ENCODE measurements at places on chromosomes 16 and 17.
A peak's percentile ranks its signal among the peaks of the same experiment; 100 is the strongest.

DNA sequence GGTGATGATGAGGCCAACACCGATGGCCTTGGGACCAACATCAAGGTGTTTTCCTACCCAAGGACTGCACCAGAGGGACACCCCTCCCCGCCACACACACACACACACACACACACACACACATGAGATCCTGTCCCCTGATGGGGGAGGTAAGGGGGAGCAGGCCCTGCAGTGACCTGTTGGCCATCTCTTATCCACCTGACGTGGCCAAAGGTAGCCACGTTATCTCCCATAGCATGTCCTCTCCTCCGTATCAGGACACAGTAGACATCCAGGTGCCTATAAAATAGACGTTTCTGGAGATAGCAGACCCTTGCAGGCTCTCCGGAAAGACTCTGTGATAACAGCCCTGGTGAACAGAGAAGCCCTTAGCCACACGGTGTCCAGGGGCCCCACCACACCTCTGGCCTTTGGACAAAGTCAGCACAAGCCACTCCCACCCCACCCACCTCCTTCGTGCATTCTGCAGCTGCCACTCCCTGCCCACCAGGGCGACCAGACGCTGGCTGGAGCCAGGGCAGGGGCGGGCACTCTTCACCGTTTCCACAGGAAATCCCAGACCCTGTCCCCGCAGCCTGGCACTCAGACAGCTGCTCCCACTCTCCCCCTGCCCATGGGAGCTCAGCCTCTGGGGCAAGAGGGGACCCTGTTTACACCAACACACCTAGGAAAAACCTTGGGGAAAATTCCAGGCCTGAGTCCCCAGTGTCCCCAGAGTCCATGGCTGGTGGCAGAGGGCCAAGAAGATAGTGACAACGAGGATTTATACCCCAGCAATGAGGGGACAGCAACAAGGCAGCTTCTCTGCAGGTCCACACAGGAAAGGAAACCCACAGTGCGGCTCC lies 15.4 kb upstream of the ENPP7 start:
- no peak for DNase-seq

DNA sequence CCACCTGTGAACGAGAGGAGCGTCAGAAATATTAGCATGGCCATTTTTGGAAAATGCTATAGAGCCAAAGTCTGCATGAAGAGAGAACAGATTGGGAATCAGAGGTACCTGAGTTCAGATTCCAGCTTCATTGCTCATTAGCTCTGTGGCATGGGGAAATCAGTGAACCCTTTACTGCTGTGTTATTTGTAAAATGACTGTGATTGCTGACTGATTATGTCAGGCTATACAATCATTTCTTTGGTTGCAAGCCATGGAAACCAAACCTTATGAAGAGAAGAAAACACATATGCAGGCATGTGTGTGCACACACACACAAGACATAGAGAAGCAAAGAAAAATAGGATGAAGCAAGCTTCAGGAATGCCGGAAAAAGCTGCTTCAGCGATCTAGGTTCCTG lies 101.4 kb upstream of the HSBP1 start:
- DNase-seq: no peak

DNA sequence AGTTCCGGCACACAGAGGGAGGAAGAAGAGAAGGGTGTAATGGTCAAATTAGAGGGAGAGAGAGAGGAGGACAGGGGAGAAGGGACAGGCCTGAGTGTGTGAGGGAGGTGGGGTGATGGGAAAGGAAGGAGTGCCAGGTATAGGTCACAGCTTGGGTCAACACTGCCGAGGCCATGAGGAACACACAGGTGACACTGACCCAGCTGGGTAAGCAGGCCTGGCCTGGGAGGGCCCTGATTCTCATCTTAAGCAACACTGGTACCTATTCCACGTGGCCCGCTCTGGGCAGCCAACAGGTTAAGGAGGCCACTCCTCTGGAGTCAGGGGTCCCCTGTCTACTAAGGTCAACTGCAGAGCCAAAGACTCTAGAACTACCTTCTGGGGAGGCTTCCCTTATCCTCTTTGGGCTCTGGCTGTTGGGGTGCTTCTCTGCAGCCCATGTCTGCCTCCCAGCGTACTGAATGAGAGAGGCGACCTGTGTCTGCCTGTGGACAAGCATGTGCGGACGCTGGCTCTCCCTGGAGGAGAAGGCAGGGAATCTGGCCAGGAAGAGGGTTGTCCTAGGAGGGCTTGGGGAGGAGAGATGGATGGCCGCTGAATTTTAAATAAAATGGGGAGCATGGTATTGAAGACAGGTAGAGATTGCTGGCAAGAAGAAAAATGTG lies 57.6 kb downstream of the RGS9 start:
- no peak for DNase-seq

DNA sequence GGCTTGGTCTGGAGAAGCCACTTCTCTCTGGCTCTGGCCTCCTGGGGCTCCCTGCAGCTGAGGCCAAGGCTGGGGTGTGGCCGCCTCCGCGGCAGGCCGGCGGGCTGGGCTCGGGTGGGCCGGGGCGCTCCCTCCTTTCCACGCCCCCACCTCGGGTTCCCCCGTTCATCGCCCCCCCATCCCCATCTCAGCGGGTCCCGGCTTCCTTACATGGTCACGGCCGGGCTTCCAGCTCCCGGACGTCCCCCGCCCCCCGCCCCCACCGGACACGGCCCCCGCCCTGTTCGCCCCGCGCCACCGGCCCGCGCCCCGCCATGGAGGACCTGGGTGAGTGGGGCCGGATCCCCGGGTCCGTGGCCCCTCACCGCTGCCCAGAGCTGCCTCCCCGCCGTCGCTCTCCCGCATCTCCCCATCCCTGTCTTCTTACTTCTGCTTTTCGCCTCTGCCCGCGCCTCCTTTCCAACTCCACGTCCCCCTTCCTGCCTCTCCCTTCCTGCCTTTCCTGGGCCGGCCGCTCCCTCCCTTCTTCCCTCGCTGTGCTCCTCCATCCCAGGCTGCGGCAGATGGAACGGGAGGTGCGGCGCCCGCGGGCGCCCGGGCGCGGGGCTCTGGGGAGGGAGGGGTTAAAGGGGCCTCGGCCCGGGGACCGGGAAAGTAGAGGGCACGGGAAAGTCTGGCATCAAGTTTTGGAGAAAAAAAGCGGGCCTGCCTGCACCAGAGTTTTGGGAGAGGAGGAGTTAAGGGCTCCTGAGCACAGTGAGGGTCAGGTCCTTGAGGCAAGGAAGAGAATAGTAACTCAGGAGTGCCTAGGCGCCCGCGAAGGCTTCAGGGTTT lies at the start of gene TGFB1I1:
Gene TGFB1I1 (plus strand): TSS at position 278 of the 834 bp plus-strand sequence. CDS start 37 bp downstream, at position 315.
- DNase-seq: peak; percentile 67

- peak; percentile 57 for DNase-seq
Measured at GRCh38 chr17:50721194-50722010, 2.0 kb downstream of the LUC7L3 start.

GRCh38 chr17:41505809-41506767 lies 676 bp upstream of the KRT13 start:
- DNase-seq: no peak

DNA sequence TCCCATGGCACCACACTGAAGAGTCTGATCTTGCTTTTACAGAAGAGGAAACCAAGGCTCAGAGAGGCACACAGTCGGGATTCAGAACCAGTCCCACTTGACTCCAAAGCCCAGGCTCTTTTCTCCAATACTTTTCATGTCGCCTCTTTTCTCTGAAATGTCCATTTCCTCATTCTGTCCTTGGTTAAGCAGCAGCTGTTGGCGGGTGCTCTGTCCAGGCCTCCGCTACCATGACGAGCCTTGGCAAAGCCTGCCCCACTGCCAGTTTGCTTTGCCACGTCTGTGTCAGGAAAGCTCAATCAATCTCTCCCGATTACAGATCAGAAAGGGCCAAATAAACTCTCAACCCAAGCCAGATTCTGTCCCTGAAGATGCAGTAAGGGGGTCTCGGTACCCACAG lies 9.1 kb upstream of the CEP295NL start:
- DNase-seq: no peak

GRCh38 chr17:36544044-36544306 lies 744 bp upstream of the GGNBP2 start:
- DNase-seq: peak; percentile 51

- no peak for DNase-seq
Measured at GRCh38 chr17:28533091-28533807, 19.2 kb downstream of the UNC119 start.

- DNase-seq: no peak
Measured at GRCh38 chr17:55175788-55176427, 88.9 kb upstream of the HLF start.

DNA sequence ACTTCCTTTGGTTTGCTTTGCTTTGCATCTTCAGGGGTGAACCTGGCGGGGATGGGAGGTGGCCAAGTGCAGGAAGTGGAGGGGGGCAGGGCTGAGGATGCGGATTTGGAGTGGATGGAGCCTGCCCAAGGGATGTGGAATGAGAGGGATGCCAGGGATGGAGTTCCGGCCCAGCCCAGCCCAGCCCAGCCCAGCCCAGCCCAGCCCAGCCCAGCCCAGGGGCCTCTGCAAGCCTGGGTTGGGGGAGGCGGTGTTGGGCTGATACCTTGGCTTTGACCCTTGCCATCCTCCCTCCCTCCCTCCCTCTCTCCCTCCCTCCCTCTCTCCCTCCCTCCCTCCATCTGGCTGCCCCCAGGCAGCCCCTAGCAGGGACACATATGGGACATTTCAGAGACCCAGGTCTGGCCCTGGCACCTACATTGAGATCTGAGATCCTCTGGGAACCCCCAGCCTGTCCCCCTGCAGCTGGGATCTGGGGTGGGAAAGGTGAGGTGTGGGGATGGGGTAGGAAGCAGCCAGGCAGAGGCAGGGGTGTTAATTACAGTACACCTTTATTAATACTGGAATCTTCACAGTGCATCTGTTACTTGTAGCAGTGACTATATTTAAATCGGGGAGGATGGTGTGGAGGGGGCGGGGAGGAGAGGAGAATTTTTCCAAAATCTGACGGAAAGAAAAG lies 14.5 kb downstream of the IL34 start:
- DNase-seq: no peak

- no peak for DNase-seq
Measured at GRCh38 chr17:2071455-2072281, 16.8 kb downstream of the HIC1 start.

- DNase-seq: no peak
Measured at GRCh38 chr17:76152591-76152990, 11.5 kb upstream of the FOXJ1 start.

- DNase-seq: no peak
Measured at GRCh38 chr16:2819179-2819938, 2.3 kb downstream of the PRSS21 start.

DNA sequence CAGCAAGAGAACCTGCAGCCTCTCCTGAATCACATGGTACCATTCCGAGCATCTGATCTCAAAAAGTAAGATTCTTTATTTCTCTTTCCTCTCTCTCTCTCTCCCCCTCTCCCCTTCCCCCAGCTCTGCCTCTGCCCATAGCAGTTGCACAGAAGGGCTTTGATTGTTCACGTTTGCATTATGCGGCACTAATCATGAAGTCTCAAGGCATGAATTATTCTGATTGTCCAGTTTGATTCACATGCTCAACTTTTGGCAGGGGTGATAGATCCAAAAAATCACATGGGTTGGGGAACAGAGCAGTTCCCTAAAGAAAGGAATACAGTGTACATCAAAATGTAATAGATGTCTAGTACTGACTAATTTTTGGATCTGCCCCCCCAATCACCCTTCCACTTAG lies 380.0 kb upstream of the SOX9 start:
- DNase-seq: no peak

- DNase-seq: no peak
Measured at GRCh38 chr16:67245674-67246080, 1.6 kb downstream of the FHOD1 start.

DNA sequence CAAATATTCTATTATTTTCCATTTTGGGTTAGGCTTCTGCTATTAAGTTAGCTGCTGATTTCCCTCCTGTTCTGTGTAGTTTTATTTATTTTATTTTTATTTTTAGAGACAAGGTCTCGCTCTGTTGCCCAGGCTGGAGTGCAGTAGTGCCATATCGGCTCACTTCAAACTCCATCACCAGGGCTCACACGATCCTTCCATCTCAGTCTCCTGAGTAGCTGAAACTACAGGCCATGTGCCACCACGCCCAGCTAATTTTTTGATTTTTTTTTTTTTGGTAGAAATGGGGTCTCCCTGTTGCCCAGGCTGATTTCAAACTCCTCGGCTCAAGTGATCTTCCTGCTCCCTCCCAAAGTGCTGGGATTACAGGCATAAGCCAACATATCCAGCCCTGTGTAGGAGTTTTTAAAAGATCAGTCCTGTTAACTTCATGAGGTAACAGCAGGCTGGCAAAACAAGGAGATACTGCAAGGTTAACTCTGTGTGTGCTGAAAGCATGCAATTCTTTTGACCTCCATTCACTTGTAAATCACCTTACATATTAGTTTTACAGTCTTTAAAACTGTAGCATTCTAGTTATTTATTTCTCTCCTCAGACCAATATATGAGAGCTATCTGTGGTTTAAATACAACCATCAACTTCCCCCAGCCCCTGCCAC lies 63.2 kb downstream of the SSH2 start:
- DNase-seq: no peak

GRCh38 chr17:61423967-61424649 lies 24.5 kb downstream of the TBX2 start:
- no peak for DNase-seq

GRCh38 chr16:62190426-62190825 lies 154.2 kb upstream of the CDH8 start:
- DNase-seq: no peak

DNA sequence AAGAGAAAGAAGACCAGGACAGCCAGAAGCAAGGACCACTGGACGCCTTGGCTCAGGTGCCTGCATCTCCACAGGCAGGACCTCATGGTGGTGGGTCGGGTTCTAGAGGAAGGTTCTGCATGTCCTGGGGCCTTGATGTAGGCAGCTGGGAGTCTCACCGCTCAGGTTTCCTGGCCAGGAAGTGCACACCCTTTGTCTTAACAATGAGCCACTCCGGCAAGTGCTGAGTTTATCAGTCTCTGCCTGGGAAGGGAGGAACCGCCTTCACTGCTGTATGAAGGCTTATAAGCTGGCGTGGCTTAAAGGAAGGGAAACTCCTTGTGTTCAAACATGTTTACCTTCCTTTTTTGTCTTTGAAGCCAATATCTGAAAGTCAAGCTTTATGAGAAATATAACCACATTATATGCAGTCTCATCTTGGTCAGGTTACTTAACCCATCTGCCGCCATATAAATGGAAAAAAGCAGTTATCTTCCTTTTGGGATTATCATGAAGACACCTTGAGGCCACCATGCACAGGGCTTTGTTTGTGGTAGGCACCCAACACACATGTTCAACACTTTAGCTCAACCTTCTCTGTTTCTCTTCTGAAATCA lies at the start of gene ST6GALNAC1:
Gene ST6GALNAC1 (minus strand): TSS at position 205 of the 596 bp plus-strand sequence. CDS start 119 bp downstream, at position 86.
- DNase-seq: no peak

GRCh38 chr16:2048116-2048543 lies 345 bp downstream of the TSC2 start:
- no peak for DNase-seq

- no peak for DNase-seq
Measured at GRCh38 chr16:49932434-49932833, 76.5 kb upstream of the ZNF423 start.

- DNase-seq: no peak
Measured at GRCh38 chr16:88631384-88631783, 7.0 kb upstream of the IL17C start.

DNA sequence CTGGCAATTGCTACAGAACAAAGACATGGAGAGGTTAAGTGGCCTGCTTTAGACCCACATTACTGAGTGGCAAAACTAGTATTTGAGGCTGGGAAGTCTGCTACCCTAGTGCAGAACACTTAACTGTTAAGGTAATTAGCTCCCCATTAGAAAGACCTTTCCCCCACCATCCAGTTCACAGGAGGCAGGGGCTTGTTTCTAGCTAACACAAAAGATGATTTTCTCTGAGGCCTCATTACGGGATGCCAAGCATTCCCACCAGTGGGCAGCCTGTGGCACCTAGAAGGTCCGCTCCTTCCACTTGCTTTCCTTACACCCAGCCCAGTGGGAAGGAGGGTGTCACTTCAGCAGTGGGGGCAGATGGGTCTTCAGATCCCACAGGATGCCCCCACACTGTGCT lies 99.1 kb downstream of the RBFOX1 start:
- DNase-seq: no peak

Measured in GM20000 (cell line).